NCI-H1048 (cell line): ENCODE measurements at places on chromosomes 7 and 10.

DNA sequence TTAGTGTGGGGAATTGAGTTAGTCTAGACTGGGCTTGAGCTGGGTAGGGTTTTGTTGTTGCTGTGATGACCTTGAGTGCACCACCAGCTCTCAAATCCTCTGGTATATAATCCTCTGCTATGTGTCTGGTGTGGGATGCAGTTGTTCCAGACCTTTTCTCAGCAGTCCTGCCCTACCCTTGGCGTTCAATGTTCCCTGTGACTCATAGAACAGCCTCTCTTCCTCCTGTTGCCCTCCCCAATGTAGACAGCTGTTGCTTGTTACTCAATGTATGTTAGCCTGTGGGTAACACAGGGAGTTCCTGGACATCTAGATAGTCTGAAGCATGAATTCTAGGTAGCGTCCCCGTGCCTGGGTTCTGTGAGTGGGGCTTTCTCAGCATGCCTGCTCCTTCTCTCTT is 19.8 kb downstream of the ACBD7 start:
- DNase-seq, result no peak

GRCh38 chr7:29494350-29494749 is 69.3 kb upstream of the PRR15 start:
- no peak for DNase-seq

DNA sequence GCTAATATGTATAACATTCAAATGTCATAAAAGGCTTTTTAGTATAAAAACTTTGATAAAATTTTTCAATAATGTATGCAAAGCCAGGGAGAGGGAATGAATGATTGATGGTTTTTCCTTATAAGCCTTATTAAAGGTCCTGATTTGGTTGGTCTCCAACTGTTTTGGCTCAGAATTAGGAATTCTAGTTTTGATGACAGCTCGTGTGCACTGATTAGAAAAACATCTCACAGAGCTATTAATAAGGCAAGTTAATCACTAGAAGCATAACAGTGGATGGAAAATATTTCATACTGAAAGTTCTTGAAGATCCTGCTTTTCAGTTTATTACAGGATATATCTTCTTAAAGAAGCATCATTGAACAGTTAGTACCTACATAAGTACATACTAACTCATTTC is 114.9 kb upstream of the NOBOX start:
- no peak for DNase-seq

DNA sequence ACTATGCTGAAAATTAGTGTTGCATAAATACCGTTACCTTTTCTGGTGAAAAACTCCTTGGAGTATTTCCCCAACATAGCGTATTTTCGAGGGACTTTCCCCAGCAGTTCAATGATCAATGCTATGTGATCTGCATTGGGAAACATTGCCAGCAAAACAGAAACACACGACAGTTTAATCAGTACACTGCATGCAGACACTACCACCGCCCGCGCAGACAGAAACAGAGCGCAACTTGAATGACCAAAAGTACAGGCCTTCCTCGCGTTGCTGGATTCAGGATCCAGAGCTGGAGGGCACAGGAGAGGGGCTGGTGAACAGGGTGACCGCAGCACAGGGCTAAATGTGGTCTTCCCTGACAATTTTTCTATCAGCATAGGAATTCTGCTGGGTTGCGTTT is 111.7 kb downstream of the KMT2E start:
- DNase-seq, result no peak

DNA sequence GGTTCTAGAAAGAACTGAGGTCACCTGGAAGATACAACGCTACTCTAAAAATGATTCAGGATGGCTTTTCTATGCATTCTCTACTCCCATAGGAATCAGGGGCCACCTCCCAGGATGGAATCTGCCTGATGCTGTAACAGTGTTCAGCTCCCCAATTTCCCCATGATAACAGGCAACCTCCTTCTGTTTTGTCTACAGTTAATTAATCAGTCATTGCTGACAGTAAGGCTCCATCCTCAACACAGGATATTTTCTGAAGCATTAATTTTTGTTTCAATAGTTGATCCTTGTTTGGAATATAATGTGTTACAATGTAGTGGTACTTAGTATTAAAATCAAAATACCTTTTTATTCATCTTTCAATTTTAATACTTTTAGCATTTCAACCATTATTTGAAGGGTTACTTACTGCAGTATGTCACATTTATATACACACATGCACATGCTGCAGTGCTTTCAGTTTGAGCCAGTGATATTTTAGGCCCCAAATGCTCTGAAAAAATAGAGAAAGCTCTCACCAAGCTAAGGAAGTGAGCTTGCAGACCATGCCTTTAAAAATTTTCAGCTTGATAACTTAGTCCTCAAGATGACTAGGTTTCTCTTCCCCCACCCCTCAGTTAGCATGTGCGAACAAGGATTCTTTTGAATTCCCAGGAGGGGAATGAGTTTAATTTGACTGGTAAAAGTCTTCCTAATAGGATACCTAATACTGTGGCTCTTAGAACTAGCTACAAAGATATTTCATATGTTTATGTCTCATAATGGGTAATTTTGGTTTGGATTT is 592 bp upstream of the PIK3CG start:
- no peak for DNase-seq

GRCh38 chr7:33477719-33478480 is 348.5 kb downstream of the BBS9 start:
- no peak for DNase-seq

GRCh38 chr7:95334447-95334846 is 10.1 kb upstream of the PON1 start:
- no peak for DNase-seq

DNA sequence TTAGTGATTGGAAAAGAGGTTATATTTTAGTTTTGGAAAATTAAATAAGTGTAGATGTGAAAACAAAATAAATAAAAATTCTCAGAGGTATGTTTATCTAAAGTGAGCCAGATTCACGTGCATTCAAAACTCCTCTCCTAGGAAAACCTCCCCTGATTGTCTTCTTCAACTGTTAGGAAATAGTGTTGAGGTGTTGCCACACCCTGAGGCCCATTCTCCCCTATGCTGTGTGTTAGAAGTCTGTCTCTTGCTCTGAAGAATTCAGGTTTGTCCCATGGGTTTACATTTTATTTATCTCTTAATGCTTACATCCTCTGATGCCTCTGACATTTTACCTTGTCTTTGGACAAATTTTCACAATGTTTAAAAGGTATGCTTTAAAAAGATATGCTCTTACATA is 40.3 kb downstream of the PTPRE start:
- DNase-seq, result no peak

DNA sequence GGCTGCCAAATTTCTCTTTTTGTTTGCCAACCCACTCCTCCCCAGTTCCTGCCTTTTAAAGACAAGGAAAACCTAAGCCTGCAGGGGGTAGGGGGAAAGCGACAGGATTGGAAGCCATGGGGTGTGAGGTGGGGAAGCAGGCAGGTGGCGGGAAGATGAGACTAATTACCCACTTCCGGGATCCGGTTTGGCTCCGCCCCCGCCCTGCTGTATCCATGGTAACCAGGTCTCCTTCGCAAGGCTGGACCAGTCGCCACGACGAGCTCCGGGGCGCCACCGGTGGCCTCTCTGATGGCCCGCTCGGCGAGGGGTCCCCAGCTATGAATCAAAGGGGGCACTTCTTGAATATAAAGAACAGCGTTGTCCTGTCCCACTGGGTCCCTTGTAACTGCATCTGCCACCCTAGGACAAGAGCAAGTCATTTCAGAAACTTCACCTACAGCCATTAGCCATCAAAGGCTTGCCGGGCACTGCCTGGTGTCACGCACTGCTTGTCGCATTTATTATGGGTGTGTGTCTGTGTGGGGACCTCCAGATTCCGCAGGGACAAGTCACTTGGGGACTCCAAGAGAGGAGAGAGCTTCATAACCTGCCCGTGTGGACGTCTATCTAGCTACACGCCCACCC is 55.4 kb upstream of the LMTK2 start:
- no peak for DNase-seq

GRCh38 chr7:90816511-90817142 is 220.5 kb downstream of the CDK14 start:
- no peak for DNase-seq

GRCh38 chr10:7275761-7276440 is 134.9 kb downstream of the SFMBT2 start:
- DNase-seq, result no peak

- no peak for DNase-seq
Measured at GRCh38 chr10:31095677-31096560, 64.3 kb upstream of the ZNF438 start.

- no peak for DNase-seq
Measured at GRCh38 chr10:69315610-69316312, 37.5 kb downstream of the HK1 start.

GRCh38 chr7:102454468-102454867 is 10.2 kb downstream of the ALKBH4 start:
- no peak for DNase-seq

DNA sequence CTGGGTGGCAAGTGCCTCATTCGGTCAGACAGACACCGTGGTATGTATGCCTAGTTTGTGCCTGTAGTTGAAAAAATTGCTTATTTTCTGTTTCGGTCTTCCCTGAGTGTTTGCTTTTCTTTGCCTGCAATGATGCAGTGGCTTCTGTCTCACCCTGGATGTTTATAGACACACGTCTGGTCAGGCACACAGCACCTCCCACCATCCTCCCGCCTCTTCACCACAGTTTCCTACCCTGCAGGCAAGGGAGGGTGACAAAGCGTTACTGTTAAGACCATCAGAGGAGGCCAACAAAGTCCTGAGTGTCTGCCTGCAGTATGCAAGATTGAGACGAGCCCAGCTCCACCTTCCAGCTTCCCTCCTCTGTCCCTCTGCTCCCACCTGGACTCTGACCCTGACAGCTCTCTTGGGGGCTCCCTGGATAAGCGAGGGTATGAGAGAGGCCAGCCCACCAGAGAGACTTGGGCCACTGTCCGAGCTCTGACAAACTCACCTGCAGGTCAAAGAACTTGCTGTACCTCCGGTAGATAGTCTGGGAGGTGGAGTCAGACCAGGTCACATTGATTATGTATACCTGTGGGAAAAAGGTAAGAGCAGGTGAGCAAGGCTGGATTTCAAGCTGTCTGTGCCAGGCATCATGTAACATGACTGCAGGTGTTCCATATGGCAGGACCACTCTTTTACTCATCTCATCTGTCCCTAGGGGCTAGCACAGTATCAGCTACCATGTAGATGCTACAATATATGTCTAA is 54.4 kb downstream of the SH3PXD2A start:
- peak; percentile 43 for DNase-seq

DNA sequence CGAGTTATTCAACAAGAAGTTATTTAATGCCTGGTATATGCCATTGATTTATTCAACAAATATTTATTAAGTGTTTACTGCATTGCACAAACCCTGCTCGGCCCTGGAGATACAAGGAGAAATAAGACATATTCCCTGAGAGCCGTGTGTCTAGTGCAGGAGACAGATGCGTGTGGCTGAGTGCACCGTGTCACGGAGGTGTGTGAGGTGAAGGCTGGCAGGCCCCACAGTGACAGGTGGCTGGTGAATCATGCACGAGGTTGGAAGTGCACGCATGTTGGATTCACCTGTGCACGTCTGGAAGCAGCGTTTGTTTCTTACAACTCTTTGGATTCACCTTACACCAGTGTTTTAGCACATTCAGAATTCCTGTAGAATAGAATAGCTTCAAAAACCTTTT is 136.6 kb upstream of the SHH start:
- no peak for DNase-seq

- DNase-seq, result no peak
Measured at GRCh38 chr7:132519936-132520335, 56.3 kb downstream of the PLXNA4 start.

GRCh38 chr10:48473704-48474103 is 131.2 kb downstream of the ARHGAP22 start:
- DNase-seq, result no peak

DNA sequence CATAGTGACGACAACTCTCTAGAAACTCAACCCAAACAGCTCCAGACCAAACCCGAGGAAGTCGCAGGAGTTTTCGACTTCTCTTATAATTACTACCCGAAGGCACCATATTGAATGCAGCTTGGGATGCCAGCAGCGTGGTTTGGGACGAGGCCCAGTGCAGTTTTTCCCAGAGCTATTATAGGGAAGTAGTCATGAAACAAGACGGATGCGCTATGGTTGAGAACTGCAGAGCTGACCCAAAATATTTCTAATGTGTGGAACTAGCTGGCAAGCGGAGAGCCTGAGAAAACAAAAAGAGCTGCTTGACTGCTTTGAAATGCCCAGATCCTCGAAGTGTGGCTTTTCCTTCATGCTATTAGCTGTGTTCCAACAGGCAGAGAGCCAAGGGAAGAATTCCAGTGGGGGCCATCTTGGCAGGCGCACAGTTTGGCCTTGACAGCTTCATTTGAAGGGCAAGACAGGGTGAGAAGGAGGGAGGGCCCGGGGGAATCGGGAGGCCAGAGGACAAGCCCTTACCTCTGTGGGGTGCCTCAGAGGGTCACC is 122.7 kb downstream of the CUL2 start:
- no peak for DNase-seq

- no peak for DNase-seq
Measured at GRCh38 chr7:29573567-29573966, 9.9 kb downstream of the PRR15 start.

DNA sequence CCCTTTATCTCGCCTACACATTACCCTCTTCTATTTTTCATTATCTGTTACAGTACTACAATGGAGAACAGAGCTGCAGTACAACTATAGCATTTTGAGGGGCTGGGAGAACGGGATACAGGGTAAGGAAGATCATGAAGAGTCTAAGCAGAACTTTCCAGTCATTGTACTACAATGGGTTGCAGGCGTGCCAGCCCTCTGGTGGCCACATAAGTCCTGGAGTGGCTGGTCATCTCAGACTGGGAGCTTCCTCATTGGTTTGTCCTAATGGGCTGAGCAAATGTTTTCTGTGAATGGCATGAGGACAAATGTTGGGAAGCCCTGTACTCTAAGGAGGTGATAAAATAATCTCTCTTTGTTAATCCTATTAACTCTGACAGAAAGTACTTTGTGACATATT is 33.0 kb downstream of the TMEM106B start:
- no peak for DNase-seq

GRCh38 chr7:118057404-118057803 is 126.6 kb upstream of the LSM8 start:
- no peak for DNase-seq

DNA sequence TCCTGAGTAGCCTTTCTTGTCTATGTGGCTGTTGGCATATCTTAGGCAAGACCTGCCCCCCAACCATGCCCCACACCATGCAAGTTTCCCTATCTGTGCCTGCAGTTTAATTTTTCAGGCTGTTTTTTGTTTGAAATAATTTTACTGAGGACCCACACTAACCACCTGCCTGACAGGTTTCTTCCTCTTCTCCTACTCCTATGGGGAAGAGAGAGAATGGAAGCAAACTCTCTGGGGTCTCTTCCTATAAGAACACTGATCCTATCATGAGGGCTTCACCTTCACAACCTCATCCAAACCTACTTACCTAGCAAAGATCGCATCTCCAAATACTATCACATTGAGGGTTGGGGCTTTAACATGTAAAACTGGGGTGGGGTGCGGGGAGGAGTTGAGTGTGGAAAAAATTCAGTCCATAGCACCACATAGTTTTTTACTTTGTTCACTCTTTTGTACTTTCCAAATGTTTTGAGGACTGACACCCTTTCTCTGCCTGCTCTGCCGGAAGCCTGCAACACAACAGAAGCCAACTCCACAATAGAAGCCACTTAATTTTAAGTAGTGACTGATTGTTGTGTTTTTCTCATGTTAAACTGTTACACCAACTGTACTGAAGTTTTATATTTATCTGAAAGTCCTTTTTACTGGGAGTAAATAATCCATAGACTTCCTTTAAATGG is 67.2 kb upstream of the CSTF2T start:
- DNase-seq, result no peak
